ENCODE measurements at places on chromosomes 3 and 15.

DNA sequence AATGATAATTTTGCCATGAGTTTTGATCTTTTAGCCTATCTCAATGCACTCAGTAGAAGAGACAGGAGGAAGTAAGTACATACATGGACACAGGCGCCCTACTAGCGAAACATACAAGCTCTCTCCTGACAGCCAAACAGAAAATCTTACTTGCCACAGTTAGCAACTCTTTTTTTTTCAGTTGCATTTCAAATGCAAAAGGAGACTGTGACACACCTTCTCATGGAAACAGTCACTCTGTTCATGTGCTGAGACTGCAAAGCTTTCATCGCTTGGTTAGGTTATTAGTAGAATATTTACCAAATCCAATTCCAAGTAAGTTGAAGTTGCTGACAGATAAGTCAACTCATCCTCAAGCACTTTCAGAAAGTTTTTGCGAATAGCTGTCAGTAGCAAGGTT is 223.3 kb downstream of the FOXP1 start:
- DNase-seq = no peak

GRCh38 chr3:65833761-65834505 is 204.8 kb downstream of the MAGI1 start:
- DNase-seq = no peak

- no peak for DNase-seq
Measured at GRCh38 chr3:11954312-11954934, 49.8 kb upstream of the SYN2 start.

- peak; percentile 19 for DNase-seq
Measured at GRCh38 chr3:30693470-30694120, 87.2 kb downstream of the TGFBR2 start.

DNA sequence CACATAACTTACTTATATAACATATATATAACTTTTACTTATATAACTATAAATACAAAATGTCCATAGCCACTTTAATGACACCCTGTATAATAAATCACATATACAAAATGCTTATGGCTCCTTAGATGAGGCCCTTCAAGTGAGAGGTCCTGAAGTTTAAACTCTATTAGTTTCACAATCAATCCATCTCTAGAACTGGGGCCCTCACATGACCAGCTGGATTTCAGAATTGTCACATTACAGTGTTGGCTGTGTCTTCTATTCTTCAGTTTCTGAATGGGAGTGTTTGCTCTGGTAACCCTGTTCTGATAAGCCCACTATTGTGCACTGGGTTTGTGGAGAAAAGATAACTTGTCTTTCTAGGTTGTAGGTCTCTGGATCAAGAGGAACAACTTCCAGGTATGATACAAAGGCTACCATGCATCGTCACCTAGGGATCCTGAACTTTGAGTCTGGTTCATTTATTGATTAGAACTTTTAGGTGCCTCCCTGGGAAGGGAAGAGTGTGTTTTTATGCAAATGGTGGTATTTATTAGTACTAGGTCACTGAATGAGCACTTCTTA is 107.9 kb downstream of the DNAH12 start:
- DNase-seq = no peak

DNA sequence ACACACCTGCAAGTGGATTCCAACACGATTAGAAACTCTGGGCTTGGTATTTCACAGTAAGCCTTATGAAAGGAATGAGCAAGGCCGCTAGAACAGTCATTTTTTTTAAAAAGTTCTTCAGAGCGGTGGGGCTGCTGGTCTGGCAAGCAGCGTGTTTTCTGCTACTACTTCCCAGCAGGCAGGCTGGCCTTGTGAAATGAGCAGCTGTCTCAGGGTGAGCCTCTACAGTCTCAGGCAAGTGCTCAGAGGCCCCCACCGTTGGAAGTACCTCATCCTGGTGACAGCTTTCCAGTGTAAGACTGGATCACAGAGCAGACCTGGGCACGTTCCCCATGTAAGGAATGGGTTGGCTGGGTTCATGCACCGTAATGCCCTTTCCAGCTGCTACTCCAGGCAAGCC is 119.2 kb downstream of the LRIG1 start:
- no peak for DNase-seq

DNA sequence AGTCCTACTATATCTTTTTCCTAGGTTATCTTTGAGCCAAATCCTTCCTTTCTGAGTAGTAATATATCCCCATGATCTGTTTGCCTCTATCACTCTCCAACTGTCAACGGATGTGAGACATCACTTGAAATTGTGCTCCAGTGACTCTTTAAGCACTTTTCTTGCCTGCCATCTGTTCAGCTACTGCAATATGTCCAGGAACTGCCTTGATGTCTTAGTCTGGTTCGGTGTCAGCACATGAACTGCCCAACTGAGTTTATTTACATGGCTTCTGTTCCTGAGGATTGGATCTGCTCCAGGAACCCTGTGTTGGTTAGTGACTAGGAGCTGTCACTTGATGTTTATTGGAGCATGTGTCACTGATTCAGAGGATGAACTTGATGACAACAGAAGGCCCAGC is 116.5 kb downstream of the SLC9A9 start:
- no peak for DNase-seq

DNA sequence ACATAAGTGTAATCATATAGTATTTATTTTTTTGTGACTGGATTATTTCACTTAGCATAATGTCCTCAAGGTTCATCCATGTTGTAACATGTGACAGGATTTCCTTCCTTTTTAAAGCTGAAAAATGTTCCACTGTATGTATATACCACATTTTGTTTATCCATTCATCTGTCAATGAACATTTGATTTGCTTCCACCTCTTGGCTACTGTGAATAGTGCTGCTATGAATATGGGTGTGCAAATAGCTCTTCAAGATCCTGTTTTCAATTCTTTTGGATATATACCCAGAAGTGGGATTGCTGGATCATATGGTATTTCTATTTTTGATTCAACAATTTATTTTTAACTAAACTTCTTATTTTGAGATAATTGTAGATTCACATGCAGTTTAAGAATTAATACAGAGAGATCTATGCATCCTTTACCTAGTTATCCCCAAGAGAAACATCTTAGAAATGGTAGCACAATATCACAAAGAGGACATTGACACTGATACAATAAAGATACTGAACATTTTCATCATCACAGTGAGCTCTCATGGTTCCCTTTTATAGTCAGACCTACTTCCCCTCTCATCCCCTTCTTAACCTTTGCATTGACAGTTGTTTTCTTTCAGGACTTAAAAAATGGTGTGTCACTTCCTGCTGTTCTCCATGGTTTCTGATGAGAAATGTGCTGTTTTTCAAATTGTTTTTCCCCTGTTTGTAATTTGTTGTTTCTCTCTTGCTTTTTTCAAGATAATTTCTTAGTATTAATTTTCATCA is 90.1 kb downstream of the SATB1 start:
- no peak for DNase-seq

GRCh38 chr3:99846477-99847160 is 29.0 kb downstream of the CMSS1 start:
- no peak for DNase-seq

- DNase-seq = no peak
Measured at GRCh38 chr3:130816561-130817445, 70.2 kb upstream of the PIK3R4 start.

DNA sequence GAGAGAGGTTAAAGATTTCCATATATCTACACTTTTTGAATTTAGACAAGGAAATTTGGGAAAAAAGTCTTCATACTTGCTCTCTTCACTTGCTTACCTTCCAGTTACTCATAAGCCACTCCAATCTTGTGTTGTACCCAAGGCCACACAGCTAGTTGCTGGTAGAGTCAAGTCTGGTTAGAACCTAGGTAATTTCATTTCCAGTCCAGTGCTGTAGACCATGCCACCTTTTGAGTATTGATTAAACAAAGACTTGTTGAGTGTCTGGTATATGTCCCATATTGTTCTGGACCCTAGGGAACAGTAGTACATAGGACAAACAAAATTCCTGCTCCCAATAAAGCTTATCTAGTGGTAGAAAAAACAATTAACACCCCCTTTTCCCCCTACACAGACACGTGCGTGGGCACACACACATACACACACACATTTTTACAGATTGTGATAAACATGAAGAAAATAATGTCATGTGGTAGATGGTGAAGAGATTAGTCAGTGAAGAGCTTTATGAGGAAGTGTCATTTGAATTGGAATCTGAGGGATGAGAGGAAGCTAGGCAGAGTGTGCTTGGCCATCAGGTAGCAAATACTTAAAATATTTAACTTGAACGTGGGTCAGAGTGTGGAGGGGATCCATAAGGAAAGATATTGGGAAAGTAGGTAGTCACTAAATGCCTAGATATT is 2.1 kb downstream of the CMC1 start:
- DNase-seq = no peak

GRCh38 chr3:20958161-20958560 is 772.2 kb upstream of the SGO1 start:
- no peak for DNase-seq

GRCh38 chr15:99566157-99566897 is 543 bp downstream of the MEF2A start:
- no peak for DNase-seq

DNA sequence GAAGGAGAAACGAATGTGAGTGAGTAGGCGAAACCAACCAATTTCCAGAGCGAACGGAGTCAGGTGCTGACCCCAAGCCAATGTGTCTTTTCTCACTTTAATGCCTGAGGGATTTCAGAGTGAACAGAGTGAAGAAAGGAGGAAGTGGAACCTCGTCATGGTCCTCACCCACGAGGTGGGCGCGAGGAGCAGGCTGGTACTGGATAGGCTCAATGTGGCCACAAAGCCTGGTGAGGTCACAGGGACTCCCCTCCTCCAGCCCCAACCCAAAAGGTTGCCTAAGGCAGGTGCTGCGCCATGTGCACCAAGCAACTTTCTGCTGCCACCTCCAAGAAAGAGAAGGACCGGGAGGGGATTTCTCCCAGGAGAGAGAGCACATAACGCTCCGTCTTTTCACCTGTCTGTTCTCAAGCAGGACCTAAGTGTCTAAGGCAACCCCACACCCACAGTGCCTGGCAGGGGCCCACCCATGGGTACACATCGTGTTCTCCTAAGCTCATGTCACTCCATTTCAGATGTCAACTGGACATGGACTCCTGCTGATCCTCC is 3.8 kb downstream of the NRROS start:
- DNase-seq = no peak

DNA sequence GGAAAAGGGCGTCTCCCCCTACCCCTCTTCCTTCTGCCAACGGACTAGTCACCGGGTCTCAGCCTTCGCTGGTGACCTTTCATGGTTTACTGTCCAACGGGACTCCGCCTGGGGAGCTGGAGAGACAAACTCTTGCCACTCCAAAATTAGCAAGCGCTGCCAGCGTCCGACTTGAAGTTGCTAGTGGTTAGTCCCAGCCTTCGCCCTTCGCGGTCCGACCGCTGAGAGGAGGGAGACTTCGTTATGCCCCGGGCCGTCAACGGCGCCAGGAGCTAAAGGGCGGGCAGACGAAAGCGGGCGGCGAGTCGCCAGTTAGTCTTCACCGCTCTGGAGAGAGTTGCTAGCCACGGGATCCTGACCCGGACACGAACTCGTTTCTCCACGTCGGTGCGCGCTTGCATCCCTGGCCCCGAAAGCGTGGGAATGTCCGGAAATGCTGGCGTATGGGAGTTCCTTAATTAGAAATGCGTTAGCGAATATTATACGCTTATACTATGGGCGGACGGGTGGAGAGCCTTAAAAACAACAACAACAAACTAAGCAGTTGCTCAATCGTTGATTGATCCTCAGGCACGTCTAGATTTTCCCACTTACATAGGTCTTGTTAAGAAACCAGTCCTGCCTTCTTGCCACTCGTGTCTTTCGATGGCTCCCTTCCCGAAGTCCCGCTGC is 716 bp downstream of the SMC4 start:
- DNase-seq = peak; percentile 30

DNA sequence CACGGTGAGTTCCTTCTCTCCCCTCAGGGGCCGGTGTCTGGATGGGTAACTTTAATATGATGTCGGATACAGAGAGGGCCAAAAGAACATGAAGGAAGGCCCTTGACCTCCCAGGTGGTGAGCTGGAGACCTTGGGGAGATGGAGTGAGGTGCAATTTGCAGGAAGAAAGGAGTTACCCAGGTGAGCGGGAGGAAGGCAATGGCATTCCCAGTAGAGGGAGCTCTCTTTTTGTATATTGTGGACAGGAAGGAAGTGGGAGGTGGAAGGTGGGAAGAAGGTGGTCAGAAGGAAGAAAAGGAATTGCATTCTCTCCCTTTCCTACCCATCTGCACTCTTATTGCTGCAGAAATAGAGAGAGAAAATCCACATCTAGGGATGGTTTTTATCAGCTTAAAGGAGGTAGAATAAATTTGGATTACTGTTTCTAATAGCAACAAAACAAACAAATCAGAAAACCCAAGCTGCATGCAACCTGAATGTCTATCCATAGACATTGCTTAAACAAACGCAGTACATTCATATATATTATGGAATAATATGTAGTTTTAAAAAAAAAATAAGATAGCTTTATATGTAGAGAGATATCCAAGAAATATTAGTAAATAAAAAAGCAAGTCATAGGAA is 169.0 kb upstream of the TSC22D2 start:
- DNase-seq = no peak

GRCh38 chr15:27454281-27455075 is 483.5 kb downstream of the GABRG3 start:
- no peak for DNase-seq

DNA sequence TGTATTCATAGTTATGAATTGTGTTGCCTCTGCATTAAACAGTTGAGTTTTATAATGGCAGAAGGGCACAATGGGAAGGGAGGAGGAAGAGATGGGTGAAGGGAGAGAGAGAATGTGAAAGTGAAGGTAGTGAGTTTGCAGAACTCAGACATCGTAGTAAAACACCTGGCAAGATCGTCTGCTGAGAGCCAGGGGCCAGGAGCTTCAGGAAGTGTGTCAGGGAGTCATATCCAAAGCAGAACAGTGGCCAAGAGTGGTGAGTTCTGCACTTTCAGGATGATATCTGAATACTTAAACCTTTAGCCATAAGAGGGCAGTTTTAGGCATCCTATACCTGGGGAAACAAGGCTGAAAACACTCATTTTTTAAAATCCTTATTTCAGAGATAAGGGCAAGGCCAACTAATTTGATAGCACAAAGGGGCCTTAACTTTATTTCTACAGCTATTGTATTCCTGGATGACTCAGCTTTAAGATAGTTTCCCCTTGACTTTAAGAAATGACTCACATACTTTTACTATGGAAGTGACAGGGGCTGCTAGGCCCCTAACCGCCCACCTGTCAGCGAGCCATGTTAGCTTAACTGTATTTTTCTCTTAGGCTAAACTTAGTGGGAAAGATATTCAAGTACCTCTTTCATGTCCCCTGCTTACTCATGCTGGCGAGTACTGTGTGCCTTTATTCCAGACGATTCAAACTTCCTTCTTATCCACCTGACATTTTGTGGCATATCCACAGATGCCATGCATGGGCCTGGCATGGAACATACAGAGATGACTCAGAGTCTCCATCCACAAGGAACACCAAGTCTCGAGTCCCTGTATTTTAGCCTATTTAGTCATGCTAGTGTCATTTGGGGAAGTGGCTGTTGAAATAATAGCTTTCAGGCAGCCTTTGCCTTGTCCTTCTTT is 53.9 kb downstream of the RLBP1 start:
- DNase-seq = peak; percentile 52

GRCh38 chr3:172982736-172983364 is 158.2 kb downstream of the SPATA16 start:
- DNase-seq = no peak

DNA sequence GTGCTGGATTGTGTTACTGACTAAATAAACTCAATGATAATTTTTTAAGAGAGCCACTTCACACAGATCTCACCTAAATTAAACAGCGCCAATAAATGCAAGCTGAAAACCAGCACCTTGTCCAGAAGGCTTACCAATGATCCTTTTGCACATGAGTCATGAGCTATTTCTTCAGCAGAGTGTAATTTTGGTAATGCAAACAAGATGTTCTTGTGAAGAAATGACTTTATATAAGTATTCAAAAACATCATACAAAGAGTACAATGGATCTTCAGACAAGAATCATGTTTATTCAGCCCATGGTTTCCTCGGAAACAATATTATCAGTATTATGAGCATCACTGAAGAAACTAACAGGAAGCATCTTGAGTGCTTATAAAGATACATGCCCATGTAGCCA is 263.8 kb upstream of the UBE2E2 start:
- DNase-seq = no peak
